ENCODE measurements at places on chromosomes 11 and 22.

DNA sequence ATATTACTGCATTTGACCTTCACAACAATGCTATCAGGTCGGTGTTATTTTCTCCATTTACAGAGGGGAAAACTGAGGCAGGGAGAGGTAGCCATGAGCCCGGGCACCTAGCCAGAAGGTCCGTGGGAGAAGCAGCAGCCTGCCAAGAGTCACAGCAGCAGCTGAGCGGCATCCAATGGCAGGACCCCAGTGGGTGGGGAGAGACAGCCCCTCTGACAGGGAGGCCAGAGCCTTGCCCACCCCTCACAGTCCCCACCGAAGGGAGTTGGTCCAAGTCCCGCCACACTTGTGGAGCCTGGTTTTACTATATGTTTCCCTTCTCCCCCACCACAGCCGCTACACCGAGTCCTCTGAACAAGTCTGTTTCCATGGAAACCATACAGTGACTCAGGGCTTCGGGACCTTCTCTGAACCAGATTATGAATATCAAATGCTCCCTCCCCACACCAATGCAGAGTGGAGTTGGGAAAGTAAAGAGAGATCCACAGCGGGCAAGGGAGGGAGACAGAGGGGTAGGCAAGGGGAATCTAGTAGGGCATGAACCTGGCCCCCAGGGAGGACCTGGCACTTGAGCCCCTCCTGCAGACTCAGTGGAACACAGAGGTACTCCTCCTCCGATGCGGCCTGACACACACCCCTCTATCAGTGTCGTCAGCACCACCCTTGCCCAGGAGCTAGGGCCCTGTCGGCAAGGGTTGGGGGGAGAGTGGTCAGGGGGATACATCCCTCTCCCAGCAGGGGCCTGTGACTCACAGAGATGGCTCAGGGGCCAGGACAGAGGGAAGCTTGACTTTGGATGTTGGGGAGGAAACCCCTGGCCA is 2.5 kb downstream of the CHST1 start:
- no peak for DNase-seq

DNA sequence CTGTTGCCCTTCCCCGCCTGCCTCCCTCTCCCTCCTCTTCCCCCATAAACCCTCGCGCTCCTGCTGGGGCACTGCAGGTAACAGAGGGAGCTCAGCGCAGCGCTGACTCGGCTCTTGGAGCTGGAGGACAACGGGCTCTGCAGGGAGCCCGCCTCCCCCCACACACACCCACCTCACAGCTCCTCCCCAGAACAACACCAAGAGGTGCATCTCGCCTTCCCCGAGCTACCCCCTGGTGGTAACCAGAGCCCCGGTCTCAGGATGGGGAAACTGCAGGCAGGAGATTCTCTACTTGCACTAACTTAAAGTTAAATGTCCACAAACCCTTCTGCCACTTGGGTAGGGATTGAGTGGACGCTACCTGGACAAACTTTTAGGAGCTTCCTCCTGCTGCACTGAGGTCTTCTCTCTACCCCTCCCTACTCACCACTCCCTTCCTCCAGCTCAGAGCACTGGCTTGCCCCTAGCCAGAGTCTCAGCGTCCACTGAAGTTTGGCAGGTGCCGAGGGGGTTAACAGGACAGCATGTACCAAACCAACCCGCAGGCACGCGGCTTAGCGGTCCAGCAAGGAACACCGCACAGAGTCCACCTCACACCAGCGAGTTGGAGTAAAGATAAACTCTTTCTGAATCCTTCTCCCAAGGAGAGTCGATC is 4.0 kb upstream of the SCN4B start:
- DNase-seq: no peak

DNA sequence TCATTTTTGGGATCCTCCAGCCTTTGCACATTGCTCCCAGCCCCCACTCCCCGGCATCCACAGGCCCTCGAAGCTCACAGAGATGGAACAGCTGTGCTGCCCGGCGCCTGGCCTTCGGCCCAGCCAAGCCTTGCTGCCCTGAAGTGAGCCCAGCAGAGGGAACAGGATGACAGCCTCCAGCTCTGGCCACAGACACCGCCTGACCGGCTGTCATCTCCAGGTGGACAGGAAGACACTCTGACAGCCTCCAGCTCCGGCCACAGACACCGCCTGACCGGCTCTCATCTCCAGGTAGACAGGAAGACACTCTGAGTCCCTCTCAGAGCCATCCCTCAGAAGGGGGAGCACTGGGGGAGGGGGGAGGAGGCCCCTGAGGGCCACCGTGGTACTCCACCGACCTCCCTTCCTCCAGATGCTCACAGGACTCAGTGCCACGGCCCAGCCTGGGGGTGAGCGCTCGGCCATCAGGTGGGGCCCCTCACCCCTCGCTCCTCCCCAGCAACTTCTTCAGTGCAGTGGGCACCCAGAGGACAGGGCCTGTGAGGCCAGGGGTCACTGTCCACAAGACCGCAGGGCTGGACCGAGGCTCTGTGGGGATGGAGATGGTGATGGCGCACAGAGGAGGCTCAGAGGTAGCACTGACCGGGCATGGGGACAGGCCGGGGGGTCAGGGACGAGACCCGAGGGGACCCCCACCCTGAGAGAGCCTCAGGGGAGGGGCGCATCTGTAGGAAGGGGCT is 58.6 kb downstream of the BRD1 start:
- no peak for DNase-seq

- no peak for DNase-seq
These were observed 14.6 kb upstream of the NRGN start for GRCh38 chr11:124724979-124725718.

GRCh38 chr11:92886243-92886905 is 83.1 kb upstream of the MTNR1B start:
- DNase-seq: no peak

- no peak for DNase-seq
These were observed 38.9 kb upstream of the TH start for GRCh38 chr11:2210366-2211112.

All from NCI-H1436 treated with DMSO at 0.1 percent for 48 hours (cell line).